ENCODE measurements at places on chromosomes 1 and 21.

GRCh38 chr1:94395748-94396309, 22.4 kb upstream of the ABCD3 start:
- DNase-seq = no peak

DNA sequence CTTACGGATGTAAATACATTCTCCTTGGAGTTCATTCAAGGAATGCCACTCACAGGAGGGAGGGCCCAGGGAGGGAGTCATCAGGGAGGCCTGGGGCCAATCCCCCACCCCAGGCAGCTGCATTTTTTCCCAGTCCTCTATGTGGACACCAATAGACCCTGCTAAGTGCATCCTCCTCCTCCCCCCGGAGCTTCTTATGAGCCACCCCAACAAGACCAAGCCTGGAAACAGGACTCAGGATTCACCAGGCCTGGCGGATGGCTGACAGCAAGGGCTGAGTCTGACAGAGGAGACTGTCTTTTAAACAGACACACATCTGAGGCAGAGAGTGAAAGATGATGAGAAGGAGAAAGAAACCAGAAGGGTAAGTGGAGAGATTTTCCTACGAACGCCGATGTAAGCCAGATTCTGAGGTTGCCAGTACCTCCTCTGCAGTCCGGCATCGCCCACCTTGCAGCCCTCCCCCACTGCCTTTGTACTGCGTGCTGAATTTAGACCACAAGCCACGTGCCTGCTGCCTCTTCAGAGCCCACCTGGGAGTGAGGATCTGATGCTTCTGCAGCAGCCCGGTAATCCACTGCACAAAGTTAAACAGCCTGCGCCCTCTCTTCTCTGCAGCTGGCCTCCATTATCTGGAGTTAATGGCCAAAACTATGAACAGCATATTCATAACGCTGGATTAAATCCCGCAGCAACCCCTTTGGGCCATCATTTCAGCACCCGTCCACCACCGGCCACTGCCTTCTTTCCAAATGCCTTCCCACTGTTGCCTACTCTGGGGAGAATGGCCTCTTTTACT, 17.6 kb upstream of the SFPQ start:
- DNase-seq = no peak

DNA sequence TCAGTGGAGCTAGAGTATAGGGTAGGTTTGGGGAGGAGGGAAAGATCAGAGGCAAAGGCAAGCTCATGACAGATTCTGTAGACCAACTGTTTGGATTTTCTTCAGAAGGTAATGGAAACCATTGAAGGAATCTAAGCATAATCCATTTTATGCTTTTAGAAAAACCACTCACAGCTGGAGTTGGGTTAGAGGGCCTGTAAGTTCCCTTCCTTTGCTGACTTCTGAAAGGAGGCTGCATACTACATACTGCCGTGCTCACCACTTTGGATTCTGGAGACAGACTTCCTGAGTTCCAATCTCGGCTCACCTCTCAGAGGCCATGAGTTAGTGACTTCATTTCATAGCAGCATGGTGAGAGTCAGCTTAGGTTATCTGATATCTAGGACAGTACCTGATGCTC, 6.4 kb upstream of the SYT2 start:
- DNase-seq = no peak

- DNase-seq = no peak
These were observed 2.8 kb downstream of the LAPTM5 start for GRCh38 chr1:30754684-30755171.

GRCh38 chr1:161069241-161069640, 450 bp downstream of the ARHGAP30 start:
- no peak for DNase-seq

GRCh38 chr1:42974767-42975437, 16.2 kb upstream of the SLC2A1 start:
- DNase-seq = no peak

DNA sequence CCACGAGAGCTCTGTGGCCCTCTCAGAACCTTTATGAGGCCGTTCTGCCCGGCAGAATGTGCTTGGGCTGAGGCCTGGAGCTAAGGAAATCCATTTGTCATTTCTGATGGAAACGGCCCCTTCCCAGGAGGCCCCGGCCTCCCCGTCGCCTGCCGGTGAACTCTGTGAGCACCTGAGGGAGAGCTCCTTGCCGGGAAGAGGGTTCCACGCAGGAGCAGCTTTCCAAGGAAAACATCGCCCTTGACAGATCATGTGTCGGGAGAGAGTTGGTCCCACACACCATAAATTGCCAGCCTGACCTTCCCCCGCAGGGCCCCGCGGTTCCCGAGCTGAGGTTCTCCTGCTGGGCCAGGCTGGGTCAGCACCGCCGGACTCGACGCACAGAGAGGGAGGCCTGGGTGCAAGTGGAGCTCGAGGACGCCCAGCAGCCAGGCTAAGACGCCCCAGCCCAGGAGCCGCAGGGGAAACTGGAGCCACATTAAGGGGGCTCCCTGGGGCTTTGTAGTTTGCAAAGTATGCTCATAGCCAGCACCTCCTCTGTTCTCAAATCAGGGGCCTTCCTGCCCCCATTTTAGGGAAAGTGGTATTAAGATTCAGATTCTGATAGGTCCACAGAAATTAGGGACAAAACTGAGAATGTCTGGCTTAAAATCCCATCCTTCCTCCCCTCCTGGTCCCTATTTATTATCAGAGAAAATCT, 239.5 kb downstream of the FOXD2 start:
- no peak for DNase-seq

DNA sequence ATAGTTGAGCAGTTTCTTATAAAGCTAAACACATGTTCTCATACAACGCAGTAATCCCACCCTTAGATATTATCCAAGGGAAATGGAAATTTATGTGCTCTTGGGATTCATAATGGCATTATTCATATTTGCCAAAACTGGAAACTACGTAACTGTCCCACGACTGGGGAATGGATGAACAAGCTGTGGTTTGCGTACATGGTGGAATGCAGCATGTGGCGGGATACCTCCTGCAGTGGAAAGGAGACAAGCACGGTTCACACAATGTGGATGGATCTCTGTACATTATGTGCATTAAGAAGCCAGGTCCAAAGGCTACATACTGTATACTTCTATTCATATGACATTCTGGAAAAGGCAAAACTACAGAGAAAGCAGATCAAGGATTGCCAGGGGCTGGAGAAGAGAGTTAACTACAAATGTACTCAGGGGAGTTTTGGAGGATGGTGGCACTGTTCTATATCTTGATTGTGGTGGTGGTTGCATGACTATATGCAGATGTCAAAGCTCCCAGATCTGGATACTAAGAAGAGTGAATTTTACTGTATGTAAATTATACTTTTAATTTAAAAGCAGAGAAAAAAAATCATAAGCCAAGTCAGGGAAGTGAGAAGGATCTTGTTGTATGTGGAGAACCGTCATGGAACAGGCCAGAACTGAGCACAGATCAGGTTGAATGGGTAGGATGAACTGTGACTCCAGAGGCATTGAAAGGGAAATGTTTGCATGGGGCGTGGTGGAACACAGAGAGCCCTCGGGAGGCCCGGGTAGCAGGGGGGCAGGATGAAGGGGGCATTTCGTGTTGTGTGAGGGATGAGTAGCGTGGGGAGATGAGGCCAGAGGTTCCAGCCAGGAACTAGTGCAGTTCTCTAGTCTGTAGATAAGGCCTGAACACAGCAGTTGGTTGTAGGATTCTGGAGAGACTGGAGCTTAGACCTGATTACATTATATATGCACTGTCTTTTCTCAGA, 90.7 kb downstream of the GALNT2 start:
- DNase-seq = peak; percentile 82

DNA sequence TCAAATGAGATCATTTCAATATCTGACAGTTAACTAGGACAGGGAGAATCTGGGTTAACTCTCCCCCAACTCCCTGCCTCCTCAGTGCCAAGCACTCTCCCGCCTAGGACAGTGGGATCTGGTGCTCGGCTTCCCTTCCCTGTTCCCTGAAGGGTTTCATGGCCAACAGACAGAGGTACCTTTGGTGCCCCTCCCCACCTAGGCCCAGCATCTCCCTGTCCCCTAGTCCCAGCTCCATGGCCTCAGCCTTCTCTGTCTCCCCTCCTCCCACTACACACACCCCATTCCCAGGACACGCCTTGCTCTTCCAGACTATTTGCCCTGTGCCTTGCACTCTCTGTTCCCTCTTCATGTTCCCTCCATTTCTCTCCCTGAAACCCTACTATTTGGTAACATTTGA, 77.1 kb downstream of the CD247 start:
- DNase-seq = no peak

- DNase-seq = no peak
These were observed at the start of gene KCNQ4 for GRCh38 chr1:40783001-40783905. Gene KCNQ4 (plus strand): TSS chr1:40783787. CDS start chr1:40784094, 307 bp downstream.

DNA sequence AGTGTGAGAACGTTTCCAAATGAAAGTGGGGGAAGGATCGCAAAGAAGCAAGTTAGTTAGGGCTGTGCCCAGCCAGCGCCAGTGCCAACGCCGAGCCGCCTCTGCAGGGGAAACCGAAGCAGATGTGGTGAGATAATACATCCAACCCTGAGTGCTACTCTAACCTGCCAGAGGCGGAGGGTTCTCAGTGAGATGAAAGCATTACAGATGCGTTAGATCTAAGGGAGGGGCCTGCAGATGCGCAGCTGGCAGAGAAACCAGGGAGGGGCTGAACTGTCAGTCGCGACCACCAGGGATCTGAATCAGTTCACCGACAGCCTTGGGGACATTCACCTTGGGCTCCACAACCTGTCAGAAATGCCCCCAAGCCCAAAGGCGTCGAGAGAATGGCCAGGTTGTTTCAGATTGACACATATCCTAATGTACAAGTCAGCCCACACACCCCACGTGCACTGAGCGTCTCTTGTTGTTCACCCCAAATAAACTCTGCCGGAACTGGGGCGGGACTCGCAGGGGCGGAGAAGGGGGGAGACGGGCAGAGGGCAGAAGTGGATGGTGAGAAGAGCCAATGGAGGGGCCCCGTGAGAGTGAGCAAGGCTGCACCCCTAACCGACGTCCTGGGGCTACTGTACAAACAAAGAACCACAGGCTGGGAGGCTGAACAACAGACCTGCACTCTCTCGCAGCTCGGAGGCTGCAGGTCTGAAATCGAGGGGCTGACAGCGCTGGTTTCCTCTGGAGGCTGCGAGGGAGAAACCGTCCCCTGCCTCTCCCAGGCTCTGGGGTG, 8.7 kb upstream of the UMODL1 start:
- no peak for DNase-seq

- no peak for DNase-seq
These were observed 3.6 kb downstream of the ERG start for GRCh38 chr21:38494703-38495102.

DNA sequence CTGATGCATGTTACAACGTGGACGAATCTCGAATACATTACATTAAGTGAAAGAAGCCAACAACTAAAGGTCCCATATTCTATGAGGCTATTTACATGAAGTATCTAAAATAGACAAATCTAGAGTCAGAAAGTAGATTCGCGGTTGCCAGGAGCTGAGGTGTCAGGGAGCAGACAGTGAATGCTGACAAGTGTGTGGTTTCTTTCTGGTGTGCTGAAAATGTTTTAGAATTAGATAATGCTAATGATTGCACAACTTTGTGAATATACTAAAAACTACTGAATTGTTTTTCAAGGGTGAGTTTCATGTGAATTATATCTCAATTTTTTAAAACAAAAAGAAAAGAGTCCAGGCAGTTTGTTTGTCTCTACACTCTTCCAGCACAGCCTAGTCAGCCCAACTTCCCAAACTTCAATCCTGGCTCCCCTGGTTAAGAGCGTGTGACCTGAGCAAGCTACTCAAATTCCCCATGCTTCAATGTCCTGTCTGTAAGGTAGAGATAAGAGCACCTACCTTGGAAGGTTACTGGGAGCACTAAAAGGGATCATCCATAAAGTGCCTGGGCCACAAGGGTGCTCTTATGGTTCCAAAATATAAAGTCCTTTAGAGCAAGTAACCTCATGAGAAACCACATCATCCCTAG, 20.9 kb downstream of the HLCS start:
- DNase-seq = peak; percentile 28

GRCh38 chr1:45348020-45348419, 7.8 kb upstream of the MUTYH start:
- peak; percentile 43 for DNase-seq

DNA sequence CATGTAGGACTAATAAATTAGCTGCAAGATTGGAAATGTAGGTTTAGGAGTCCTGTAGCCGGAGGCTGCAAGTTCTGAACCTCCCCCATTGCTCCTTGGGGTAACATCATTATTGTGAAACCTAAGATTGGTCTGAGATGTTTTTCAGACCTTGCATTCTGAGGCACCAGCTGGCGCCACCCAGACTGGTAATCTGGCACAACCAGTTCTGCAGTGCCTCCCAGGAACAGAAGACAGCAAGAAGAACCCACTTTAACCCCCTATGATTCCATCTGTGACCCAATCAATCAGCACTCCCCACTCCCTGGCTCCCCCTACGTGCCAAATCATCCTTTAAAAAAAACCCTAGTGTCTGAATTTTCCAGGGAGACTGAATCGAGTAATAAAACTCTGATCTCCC, 11.6 kb upstream of the DNAJC6 start:
- no peak for DNase-seq

DNA sequence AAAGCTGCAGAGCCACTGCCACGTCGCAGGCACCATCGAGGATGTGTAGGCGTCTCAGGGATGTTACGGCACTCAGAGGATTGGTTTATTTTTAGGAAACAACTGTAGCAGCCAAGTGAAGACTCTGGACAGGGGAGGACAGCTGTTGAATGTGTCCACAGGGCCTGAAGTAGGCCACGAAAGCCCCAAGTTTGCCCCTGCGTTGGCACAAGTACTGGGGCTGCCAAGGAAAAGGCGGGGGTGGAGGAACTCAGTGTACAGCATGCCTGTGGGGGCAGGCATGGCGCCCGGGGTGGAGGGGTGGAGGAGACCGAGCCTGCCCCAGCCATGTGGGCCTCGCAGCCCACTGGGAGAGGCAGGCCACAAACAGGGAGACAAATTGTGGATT, 89.7 kb downstream of the ADARB1 start:
- no peak for DNase-seq

GRCh38 chr1:45846931-45847330, 43.5 kb downstream of the MAST2 start:
- DNase-seq = peak; percentile 88

DNA sequence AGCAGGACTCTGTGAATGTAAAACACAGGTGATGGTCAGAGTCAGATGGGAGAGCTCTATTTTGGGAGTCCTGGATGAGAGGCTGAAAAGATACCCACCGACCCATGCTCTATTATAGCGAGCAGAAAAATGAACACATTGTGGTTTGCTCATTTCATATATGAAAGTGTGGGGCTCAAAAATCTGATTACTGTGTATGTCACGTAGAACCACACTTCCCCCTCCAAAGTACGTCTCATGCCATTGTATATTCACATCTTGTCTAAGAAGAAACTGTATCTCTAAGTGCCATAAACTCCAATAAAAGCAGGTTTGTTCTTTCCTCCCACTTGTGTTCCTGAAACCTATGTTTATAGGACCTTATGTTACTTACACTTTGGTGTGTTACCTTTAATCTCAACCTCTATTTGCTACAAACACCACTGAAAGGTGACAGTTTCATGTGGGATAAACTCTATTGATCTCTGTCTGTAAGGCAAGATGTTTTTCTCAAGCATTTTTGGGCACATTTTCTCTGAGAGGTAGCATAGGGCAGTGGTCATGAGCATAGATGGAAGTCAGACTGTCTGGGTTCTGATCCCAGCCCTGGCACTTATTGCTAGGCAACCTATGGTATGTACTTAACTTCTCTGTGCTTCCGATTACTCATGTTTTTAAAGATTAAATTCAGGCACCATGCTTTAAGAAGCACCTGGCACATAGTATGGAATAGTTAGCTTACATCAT, 214.4 kb downstream of the ST6GALNAC3 start:
- no peak for DNase-seq

GRCh38 chr1:70083519-70083918, 121.9 kb downstream of the LRRC40 start:
- no peak for DNase-seq
